Left hindlimb (tissue), 1 donor: ENCODE measurements at places on chromosomes 16 and 17.

DNA sequence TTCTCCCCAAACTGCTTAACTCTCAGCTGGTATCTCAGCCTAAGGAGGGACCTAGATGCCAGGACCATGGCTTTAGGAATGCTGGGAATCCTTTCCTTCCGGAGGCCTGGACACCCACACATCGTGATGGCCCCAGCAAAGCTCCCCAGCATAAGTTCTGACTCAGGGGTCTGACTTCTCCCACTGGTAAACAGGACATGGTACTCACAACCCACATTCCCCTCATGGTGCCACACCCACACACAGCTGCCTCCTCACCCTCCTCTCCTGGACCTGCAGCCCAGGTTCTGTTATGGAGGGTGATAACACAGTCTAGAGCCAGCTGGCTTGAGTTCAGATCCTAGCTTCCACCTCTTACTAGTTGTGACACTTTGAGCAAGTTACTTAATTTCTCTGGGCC lies 719 bp upstream of the RNF227 start:
- DNase-seq: no peak

- DNase-seq: no peak
These were observed 7.3 kb downstream of the GNA13 start for GRCh38 chr17:65049085-65049756.

DNA sequence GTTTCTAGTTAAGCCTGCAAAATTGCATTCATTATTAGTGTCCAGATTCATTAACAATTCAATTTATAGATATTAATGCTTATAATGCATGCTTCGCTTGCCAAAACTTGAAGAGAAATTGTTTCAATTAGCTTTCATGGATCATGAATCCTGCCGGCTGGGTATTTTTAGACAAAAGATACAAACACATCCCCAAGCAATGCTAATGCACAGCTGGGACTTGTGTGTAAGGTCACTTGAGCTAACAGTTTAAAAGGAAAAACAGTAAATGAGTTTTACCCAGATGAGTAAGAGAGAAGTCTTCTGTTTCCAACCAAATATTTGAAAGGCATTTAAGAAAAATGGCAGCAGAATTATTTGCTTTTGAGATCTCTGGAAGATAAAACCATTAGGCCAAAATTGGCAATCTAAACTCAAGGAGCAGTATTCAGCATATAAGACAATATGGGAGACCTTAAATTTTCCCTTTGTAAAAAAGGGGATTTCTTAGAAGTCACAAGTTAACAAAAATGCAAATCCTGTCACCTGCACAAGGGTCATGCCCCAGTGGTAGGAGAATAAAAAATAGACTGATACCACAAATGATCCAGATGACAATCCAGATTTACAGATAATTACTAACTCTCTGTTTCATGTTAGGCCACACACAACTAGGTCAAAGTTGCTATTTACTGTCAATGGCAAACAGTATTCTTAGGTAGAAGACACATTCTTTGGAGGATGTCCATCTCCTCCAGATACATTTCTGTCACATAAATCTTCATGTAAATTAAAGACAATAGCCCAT lies 418.4 kb upstream of the PMFBP1 start:
- DNase-seq: no peak

GRCh38 chr16:79194291-79194690 lies 406.2 kb downstream of the MAF start:
- DNase-seq: no peak

DNA sequence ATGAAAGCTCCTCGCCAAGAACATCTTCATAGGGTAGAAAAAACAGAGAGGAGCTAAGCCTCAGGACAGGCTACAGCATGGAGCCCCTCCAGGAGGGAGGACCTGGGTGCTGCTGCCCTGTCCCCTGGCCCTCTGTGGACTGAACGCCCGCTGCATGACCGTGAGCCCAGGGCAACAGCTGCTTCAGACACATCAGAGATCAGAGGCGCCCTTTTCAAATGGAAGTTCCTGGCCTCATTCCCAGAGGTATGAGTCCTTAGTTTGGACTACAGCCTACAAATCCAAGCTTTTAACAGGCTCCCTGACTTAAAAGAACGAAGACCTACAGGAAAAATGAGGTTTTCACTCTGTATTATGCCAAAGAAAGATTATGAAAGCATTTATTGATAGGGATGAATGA lies 48.5 kb downstream of the ZNF18 start:
- no peak for DNase-seq

- DNase-seq: no peak
These were observed 45.2 kb upstream of the ACSM2B start for GRCh38 chr16:20621406-20621805.

GRCh38 chr16:51562891-51563290 lies 411.8 kb upstream of the SALL1 start:
- no peak for DNase-seq

DNA sequence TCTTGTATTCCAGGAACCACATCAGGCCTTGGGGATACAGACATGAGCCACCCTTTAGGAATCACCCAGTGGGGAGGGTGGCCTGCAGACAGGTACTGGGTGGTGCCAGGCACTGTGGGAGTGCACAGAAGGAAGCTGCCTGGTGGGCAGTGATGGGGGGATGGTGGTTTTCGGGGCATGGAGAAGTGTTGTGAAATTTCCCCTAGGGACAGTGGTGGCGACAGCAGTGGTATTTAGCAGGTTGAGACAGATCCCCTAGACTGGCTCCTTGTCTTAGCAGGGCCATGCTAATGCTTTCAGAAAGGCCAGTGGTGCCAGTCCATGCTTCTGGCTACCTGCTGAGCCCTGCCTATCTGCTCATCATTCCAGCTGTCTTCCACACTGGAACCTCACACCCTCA lies 129.6 kb downstream of the SPACA3 start:
- no peak for DNase-seq

DNA sequence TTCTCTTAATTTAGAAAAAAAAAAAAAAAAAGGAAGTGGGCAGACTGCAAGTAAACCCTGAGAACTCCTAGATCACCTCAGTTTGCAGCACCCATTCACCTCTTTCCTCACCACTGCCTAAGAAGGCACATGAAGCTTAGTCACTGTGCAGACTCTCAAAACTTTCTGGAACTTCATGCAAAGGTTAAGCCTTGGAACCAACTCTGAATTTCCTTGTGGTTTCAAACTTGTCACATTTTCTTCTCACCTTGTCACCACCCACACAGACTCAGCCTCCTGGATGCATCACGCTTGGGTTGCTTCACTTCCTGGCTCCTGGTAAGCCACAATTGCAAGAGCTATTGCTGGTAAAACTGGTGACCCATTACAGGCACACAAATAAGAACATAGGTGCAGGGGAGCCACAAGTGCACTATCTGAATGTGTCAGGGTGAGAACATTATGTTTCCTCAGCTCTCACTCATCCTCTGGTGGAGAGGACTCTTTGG lies 15.0 kb upstream of the CPD start:
- no peak for DNase-seq

GRCh38 chr16:25027781-25028180 lies 12.6 kb upstream of the ARHGAP17 start:
- no peak for DNase-seq

DNA sequence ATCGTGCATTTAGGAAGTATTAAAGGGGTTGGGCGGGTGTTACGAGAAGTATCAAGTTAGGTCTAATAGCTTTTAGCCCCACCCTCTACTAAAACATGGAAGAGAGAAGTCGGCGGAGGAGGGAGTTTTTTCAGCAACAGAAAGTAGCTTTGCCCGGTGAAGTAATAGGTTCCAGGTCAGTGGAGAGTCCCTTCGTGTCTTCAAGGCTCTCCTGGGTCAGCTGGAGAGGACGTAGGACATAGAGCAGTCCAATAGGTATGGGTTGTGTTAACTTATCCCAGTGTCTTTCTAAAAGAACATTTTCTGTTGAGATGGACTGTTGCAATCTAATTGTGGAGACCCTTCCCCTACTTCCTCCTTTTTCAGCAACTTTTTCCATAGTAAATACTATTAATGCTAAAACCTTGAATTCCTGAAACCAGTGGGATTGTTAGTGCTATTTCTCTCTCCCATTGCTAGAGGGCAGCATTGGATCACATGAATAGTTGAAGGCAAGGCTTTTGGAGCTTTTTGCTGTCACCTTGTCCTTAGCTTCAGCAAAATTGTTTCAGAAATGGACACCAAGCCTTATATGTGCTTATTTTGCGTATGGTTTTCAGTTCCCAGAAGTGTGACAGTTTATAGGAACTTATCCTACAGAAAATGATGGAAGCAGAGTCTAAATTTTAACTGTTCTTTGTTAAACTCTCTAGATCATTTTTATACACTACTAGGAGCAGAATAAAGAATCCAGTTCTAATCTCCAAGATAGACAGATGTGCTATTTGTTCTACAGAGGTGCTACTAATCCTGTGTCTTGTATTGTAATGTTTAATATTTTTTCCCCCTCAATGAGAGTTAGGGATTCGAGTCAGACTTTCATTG lies 38.4 kb downstream of the UTP18 start:
- DNase-seq: no peak

DNA sequence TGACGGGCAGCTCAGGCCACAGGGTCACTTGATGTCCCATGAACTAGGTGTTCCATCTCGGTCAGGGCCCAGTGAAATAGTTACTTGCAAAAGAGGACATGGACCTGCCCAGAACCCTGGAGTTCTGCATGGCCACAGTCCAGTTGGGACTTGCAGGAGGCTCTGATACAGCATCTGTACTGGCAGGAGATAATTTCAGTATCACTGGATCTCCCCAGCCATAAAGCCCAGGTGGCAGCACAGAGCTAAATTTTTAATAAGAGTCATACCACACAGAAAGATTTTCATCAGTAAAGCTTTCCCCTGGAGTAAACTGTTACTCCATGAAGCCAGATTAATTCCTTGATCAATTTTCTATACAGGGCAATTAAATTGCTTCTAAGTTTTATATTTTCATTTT lies 18.0 kb upstream of the SLC16A5 start:
- DNase-seq: no peak

DNA sequence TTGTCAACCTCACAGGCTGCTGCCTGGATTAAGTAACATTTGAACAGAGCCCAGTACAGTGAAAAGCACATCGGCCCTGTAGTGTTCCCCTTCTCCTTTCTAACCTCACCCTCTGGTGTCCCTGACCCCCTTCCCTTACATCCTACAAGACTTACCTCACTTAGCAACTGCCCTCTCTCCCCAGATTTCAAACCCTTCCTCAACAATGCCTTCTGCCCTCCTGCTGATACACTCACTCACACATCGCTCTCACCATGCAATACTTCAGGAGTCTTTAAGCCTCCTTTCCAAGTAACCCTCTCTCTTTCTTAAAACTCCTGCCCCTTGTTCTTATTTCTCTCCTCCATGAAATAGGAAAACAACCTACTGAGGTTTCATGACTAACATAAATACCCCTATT lies 17.8 kb downstream of the ZZEF1 start:
- no peak for DNase-seq
